ENCODE measurements at places on chromosomes 6 and 20.

DNA sequence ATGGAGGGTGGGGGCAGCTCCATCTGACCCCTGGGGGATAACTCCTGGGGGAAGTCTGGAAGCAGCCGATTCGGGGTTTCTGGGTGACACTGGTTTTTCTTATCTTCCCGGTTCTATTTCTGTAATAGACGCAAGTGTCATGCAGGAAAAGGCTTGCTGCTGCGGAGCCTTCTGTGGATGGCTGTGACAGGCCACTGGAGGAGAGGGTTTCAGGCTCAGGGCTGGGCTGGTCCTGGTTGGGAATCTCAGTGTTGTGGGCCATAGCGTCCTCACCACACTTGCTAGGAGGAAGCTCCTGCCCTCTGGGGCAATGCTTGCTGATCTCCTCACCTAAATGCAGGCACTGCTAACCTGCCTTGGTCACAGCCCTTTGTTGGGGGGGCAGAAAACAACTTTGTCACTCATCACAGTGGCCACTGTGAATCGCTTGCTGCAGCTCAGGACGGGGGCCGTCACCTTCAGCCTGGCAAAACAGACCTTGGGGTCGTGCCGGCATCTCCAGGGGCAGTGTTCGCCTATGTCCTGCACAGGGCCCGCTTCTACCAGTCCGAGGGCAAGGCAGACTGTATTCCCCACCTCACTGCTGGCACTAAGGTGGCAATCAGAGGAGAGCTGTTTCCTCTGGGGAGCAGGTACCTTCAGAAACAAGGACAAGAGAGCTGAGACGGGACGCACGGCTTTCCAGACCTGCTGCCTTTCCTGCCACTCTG is 4.4 kb upstream of the TUBB1 start:
- H3K27ac ChIP-seq: no peak overlapping the region
- H3K4me1 ChIP-seq: peaks cover 34% of the 10 kb centered on the region
- no peaks in the 10 kb centered on the region for H3K27me3 ChIP-seq

- H3K4me3 ChIP-seq: no peak overlapping the region
- no peak for DNase-seq
These were observed 14.8 kb upstream of the IP6K3 start for GRCh38 chr6:33761581-33761921.

GRCh38 chr20:53602661-53603060 is 9.0 kb upstream of the ZNF217 start:
- H3K4me1 ChIP-seq: peaks cover 27% of the 10 kb centered on the region
- no peak for DNase-seq
- H3K4me3 ChIP-seq: no peak overlapping the region
- no peaks in the 10 kb centered on the region for H3K27me3 ChIP-seq
- no peaks in the 10 kb centered on the region for H3K36me3 ChIP-seq

- H3K27ac ChIP-seq: peak within 1 kb of the TSS; percentile 100
- H3K4me3 ChIP-seq: peak within 1 kb of the TSS; percentile 82
- DNase-seq: peak; percentile 82
- H3K36me3 ChIP-seq: peaks cover 10% of the 10 kb centered on the region
These were observed at the start of the genes HSPA1A and HSPA1L for GRCh38 chr6:31815025-31815838. TSS of gene HSPA1A (plus strand) at chr6:31815543. CDS start at chr6:31815757, 214 bp downstream. TSS of gene HSPA1L (minus strand) at chr6:31815283. CDS start at chr6:31811972, 3,311 bp downstream.

DNA sequence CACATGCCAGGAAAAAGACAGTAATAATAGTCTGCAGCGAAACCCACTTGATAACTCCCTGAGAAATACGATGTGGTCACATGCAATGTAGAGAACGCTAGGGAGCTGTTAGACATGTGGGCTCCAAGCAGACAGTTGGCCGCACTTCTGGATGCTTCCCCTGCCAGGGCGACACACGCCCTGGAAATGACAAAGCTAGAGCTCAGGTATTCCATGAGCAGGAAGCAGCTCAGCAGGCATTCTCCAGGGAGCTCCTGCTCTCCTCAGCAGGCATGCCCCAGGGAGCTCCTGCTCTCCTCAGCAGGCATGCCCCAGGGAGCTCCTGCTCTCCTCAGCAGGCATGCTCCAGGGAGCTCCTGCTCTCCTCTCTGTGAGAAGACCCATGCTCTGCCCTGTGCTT is 52.4 kb upstream of the NXT1 start:
- H3K4me3 ChIP-seq: no peak overlapping the region
- no peak for DNase-seq
- peaks cover 6% of the 10 kb centered on the region for H3K27me3 ChIP-seq
- no peaks in the 10 kb centered on the region for H3K36me3 ChIP-seq
- no peak overlapping the region for H3K27ac ChIP-seq
- H3K4me1 ChIP-seq: peaks cover 3% of the 10 kb centered on the region

DNA sequence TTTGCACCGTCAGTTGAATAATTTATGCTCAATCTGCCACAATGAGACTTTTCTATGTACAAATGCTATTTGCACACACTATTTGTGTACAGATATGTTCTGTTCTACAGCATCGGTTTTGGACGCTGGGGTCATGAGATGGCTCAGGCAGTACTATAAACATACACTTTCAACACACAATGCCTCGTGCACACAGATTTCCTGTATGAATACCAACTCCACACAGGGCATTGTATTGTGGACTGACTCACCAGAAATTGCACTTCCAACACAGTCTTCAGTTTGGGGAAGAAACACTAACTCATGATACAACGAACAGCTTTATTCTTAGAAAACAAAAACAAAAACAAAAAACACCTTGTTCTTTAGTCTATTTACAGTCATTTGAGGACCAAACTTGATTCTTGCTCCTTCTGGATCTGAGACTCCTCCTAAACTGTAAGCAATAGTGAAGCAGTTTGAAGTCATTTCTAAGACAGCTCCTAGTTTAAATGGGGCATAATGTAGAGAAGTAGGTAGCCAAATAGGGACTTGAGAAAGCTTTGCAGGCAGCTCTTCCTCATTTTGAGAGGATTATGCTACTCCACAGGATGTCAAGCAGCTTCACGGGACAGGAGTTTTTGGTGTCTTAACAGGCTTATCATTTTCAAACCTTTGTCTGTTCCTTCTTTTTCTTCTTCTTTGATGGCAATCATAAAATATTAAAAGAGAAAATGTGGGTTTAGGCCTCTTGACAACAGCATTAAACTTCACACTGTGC is 33.7 kb downstream of the GJA10 start:
- DNase-seq: no peak
- no peaks in the 10 kb centered on the region for H3K27me3 ChIP-seq

DNA sequence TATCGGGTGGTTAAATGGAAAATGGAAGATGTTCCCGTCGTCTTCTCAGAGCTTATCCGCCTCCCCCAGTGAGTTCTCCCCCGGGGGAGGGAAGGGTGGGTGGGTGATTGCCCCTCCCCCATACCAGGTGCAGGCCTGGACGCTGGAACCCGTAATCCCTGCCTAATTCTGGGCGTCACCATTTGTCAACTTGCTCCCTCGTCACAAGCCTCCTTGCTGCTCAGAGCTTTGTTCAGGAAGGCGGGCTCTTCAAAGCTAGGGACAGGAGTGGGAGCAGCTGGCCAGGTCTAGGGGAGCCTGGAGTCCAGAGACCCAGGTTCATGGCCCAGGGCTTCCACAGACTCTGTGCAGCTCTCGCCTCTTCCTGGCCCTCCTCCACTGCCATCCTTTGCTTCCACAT is 25.6 kb downstream of the CDH22 start:
- H3K27ac ChIP-seq: no peak overlapping the region
- no peaks in the 10 kb centered on the region for H3K36me3 ChIP-seq
- no peak for DNase-seq
- peaks cover 32% of the 10 kb centered on the region for H3K27me3 ChIP-seq
- no peak overlapping the region for H3K4me3 ChIP-seq

DNA sequence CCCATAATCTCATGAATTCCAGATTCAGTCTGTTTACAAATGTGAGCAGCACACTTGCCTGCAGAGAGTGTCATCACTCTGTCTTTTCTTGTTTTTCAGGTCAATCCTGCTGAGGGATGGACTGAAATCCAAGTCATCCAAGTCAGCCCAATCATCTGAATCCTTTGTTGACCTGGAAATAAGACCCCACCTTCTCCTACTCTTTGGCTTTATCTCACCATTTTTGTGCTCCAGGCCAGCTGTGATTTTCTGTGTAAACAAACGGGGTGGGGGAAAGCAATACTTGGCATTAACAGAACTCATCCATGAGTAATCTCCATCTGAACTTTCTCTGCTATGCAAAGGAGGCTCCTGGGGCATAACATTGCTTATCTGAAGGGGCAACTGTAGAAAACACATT is 16.9 kb upstream of the GSTA4 start:
- no peak overlapping the region for H3K27ac ChIP-seq
- H3K27me3 ChIP-seq: no peaks in the 10 kb centered on the region
- H3K4me1 ChIP-seq: peaks cover 9% of the 10 kb centered on the region
- no peak for DNase-seq
- H3K4me3 ChIP-seq: no peak overlapping the region
- peaks cover 51% of the 10 kb centered on the region for H3K36me3 ChIP-seq

GRCh38 chr6:170110201-170111140 is 180.4 kb downstream of the DLL1 start:
- peaks cover under 1% of the 10 kb centered on the region for H3K4me1 ChIP-seq
- peaks cover 11% of the 10 kb centered on the region for H3K27me3 ChIP-seq
- H3K4me3 ChIP-seq: no peak overlapping the region
- H3K36me3 ChIP-seq: no peaks in the 10 kb centered on the region

- no peak for DNase-seq
- no peak overlapping the region for H3K4me3 ChIP-seq
- H3K27ac ChIP-seq: no peak overlapping the region
- H3K27me3 ChIP-seq: no peaks in the 10 kb centered on the region
These were observed 72.9 kb downstream of the HDGFL1 start for GRCh38 chr6:22642254-22642653.

GRCh38 chr6:121856296-121856695 is 420.9 kb downstream of the GJA1 start:
- H3K27ac ChIP-seq: no peak overlapping the region

GRCh38 chr6:156662025-156662445 is 115.1 kb upstream of the ARID1B start:
- peak overlapping the region; percentile 55 for H3K4me3 ChIP-seq
- peaks cover 21% of the 10 kb centered on the region for H3K27me3 ChIP-seq
- H3K36me3 ChIP-seq: no peaks in the 10 kb centered on the region
- DNase-seq: peak; percentile 65
- H3K4me1 ChIP-seq: peaks cover 13% of the 10 kb centered on the region

- peaks cover 17% of the 10 kb centered on the region for H3K4me1 ChIP-seq
- peaks cover 8% of the 10 kb centered on the region for H3K27me3 ChIP-seq
- H3K4me3 ChIP-seq: no peak overlapping the region
- H3K27ac ChIP-seq: peak overlapping the region; percentile 47
- H3K36me3 ChIP-seq: no peaks in the 10 kb centered on the region
- DNase-seq: no peak
These were observed 33.4 kb downstream of the MTRES1 start for GRCh38 chr6:107061125-107062020.

GRCh38 chr20:6711951-6712649 is 55.4 kb upstream of the BMP2 start:
- no peaks in the 10 kb centered on the region for H3K27me3 ChIP-seq
- H3K27ac ChIP-seq: no peak overlapping the region
- no peak overlapping the region for H3K4me3 ChIP-seq
- no peaks in the 10 kb centered on the region for H3K36me3 ChIP-seq
- no peak for DNase-seq
- H3K4me1 ChIP-seq: peaks cover 30% of the 10 kb centered on the region

- H3K36me3 ChIP-seq: no peaks in the 10 kb centered on the region
- peaks cover 19% of the 10 kb centered on the region for H3K4me1 ChIP-seq
- H3K4me3 ChIP-seq: no peak overlapping the region
- H3K27me3 ChIP-seq: no peaks in the 10 kb centered on the region
- H3K27ac ChIP-seq: no peak overlapping the region
These were observed 266.7 kb upstream of the FLRT3 start for GRCh38 chr20:14604143-14604542.

GRCh38 chr6:161152907-161153662 is 120.8 kb downstream of the AGPAT4 start:
- H3K27ac ChIP-seq: no peak overlapping the region
- H3K4me1 ChIP-seq: no peaks in the 10 kb centered on the region
- H3K36me3 ChIP-seq: peaks cover 38% of the 10 kb centered on the region
- no peak overlapping the region for H3K4me3 ChIP-seq
- H3K27me3 ChIP-seq: no peaks in the 10 kb centered on the region

- no peak overlapping the region for H3K4me3 ChIP-seq
- DNase-seq: no peak
- no peaks in the 10 kb centered on the region for H3K36me3 ChIP-seq
- H3K27me3 ChIP-seq: peaks cover 9% of the 10 kb centered on the region
These were observed 25.1 kb downstream of the CD83 start for GRCh38 chr6:14142511-14143223.

DNA sequence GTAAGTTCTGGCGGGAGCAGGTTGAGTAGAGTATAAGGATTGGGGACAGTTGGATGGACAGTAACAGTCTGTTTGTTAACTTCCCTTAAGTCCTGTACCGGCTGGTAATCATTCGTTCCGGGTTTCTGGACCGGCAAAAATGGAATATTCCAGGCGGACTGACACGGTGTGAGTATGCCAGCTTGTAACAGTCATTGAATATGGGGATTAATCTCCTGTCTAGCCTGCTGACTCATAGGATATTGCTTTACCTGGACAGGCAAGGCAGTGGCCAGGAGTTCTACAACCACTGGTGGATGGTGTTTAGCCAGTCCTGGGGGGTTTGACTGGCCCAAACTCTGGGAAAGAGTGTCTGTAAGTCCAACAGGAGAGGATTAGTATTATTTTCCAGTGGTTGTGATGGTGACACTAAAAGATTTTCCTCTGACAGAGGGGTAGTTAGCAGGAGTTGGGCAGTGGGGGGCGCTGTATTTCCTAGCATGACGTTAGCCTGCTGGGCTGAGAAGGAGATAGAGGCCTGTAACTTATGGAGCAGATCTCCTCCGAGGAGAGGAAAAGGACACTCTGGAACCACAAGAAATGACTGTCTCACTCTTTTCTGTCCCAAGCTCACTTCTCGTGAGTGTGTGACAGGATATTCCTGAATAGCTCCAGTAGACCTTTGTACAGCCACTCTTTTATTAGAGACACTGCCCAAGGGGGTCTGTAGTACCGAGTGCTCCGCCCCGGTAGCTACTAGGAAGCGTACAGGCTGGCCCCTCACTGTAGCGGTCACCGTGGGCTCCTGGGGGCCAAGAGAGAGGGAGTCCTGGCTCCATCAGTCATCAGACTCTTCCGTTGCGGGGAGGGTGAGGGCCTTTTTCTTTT is 152.2 kb downstream of the TRIM27 start:
- no peak overlapping the region for H3K27ac ChIP-seq
- H3K27me3 ChIP-seq: peaks cover 100% of the 10 kb centered on the region
- no peak overlapping the region for H3K4me3 ChIP-seq
- peaks cover 5% of the 10 kb centered on the region for H3K4me1 ChIP-seq
- H3K36me3 ChIP-seq: no peaks in the 10 kb centered on the region

- H3K27ac ChIP-seq: no peak overlapping the region
- H3K27me3 ChIP-seq: peaks cover under 1% of the 10 kb centered on the region
- H3K36me3 ChIP-seq: no peaks in the 10 kb centered on the region
- no peak for DNase-seq
These were observed 6.6 kb upstream of the GFRAL start for GRCh38 chr6:55320696-55321086.

DNA sequence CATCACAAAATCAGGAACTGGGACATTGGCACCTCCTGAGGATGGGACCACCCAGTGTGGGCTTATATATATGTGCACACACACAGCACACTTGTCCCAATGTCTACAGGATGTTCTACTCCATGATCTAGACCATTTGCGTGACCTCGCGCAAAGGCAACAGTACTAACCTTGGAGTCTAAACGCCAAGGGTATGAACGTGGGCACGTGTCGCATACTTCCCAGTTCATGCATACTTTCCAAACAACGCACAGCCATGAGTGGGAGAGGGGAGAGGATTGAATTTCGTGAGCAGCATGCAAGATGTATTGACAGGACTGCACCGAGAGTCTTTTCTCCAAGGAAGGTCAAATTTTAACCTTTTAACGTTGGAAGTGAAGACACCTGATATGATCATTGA is 214.2 kb upstream of the QKI start:
- H3K27me3 ChIP-seq: peaks cover 1% of the 10 kb centered on the region
- H3K36me3 ChIP-seq: no peaks in the 10 kb centered on the region
- H3K4me3 ChIP-seq: no peak overlapping the region
- H3K4me1 ChIP-seq: no peaks in the 10 kb centered on the region

- no peaks in the 10 kb centered on the region for H3K27me3 ChIP-seq
- H3K4me1 ChIP-seq: peaks cover 15% of the 10 kb centered on the region
- H3K27ac ChIP-seq: peak overlapping the region; percentile 30
- DNase-seq: no peak
These were observed 46.9 kb downstream of the MAP3K4 start for GRCh38 chr6:161038229-161039031.

Measured in mesothelial cell of epicardium (in vitro differentiated cells).